Stimulated activated memory B cell treated with anti-CD40 and anti-IgM and Interleukin-4, amounts not matched to agents 10 μg/mL and 1 μg/mL and 100 μg/mL, for 72 hours (primary cell): ENCODE measurements at places on chromosomes 11 and 22.
A peak's percentile ranks its signal among the peaks of the same experiment; 100 is the strongest.

DNA sequence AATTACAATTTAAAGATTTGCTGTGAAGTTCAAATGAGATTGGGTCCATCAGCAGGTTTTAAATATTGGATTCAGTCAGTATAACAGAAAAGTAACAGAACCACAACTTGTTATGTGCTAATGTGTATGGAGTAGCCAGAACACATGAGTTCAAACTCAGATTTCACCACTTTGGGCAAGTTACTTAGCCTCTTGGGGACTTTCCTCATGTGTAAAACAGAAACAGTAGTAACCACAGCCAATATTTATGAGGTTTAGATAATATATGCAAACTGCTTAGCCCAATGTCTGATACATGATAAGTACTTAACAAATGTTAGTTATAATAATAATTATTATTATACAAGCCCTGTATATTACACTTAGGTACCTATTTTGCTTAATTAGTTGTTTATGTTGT lies 21.8 kb upstream of the SLC5A12 start:
- no peak for ATAC-seq

DNA sequence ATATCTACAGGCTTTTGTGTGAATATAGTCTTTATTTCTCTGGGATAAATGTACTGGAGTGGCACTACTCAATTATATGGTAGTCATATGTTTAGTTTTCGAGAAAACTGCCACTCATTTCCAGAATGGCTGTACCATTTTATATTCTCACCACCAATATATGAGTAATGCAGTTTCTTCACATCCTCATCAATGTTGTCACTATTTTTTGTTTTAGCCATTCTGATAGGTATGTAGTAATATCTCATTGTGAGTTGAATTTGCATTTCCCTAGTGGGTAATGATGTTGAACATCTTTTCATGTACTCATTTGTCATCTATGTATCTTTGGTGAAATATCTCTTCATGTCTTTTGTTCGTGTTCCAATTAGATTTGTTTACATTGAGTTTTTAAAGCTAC lies 18.0 kb downstream of the ACRV1 start:
- no peak for ATAC-seq

GRCh38 chr11:57094181-57094935 lies 87.4 kb upstream of the LRRC55 start:
- no peak for ATAC-seq

GRCh38 chr22:32478994-32479393 lies 4.4 kb downstream of the FBXO7 start:
- no peak for ATAC-seq

GRCh38 chr11:78188286-78189173 lies at the start of the genes KCTD21 and USP35:
Gene KCTD21, minus strand, starts transcription at chr11:78188626. Its CDS starts 14,072 bp downstream, at chr11:78174554.
Gene USP35, plus strand, starts transcription at chr11:78188919. Its CDS starts 7,327 bp downstream, at chr11:78196246.
- peak; percentile 97 for ATAC-seq

DNA sequence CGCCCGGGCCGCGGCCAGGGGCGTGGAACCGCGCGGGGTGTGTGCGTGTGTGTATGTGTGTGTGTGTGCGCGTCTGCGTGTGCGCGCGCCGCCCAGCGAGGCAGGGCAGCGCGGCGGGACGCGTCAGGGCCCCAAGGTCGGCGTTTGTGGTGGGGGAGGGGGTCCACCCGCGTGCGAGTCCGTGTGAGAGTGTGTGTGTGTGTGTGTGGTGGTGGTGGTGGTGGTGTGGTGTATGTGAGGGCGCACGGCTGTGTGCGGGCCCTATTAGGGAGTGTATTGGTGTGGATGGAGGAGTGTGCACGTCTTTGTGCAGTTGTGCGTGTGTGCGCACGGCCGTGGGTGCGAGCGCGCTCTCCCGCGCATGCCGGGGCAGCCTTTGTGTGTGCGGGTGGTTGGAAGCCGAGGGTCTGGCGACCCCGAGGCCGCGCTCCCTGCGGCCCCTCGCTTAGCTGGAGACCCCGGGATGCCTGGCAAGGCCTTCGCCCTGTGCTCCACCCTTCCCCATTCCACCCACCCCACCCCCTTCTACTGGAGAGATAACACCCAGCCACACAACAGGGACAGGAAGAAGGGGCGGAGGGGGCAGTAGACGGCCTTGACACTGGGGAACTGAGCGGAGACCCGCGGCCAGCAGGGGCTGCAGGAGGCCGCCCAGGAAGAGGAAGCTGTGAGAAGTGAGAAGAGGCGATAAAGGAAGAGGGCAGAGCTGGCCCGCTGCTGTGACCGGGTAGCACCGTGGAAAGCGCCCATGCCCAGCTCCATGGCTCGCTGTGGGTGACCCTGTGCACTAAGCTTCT lies 528 bp upstream of the ARRB1 start:
- ATAC-seq: peak; percentile 78
